ENCODE measurements at places on chromosomes 5 and 9. TPM values are rescaled to one million over a fixed set of nuclear protein-coding genes. Genes with fewer than 3 reads are reported as not detected.

DNA sequence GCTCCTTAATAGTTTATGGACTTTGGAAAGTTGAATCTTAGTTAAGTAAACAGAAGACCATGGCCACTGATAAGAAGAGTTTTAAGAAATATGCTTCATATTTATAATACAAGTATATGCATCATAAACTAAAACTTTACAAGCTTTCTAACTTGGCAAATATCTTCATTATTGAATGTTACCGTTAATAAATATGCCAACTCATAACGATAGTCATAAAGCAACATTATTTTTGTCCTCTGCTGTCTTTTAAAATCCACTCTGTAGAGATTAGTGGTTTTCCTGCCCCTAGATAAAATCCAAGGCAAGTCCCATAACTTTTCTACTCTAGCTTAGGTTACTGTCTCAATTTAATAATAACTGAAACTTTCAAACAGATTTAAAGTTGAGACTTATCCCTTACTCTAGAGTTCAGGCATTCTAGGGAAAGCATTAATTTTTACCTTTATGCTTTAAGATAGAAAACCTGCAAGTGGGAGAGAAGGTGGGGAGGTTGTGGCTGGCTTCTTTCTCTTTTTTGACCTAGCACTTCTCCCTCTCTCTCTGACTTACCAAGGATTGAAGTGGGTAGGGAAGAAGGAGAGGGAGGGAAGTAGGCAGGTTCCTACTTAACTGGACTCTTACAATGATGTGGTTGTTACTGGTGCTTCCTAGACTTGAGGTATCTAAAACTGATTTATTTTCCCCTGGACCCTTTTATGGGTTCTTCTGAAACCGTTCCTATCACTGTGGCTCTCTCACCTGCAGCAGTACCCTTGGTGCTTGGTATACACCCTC lies 29.6 kb downstream of the RNF145 start:
- no peak for DNase-seq

DNA sequence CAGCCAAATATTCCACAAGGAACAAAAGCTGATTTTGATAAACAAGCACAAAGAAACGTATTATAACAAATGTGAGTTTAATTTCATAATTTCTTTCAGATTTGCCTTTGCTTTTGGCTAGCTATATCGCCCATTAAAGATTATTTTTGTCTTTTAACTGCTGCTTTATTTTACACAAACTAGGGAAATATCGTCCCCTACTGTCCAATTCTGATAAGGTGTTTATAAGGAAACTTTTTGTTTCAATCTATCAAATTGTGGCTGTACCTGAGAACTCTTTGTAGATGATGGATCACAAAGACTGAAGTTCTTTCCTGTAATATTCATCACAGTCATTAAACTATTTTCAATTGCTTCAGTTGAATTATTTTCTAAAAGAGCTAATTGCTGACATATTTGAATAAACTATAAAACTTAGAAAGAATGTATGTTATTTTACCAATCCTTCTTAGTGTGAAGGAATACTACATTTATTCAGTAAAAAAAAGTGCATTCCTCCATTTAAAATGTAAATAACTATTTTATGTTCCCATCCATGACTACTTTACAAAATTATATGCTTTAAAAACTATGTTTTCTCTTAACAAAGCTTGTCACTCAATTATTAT lies 431.3 kb upstream of the ITGA1 start:
- no peak for DNase-seq

The MYOZ3 gene
- 4.0 TPM for total RNA-seq

DNA sequence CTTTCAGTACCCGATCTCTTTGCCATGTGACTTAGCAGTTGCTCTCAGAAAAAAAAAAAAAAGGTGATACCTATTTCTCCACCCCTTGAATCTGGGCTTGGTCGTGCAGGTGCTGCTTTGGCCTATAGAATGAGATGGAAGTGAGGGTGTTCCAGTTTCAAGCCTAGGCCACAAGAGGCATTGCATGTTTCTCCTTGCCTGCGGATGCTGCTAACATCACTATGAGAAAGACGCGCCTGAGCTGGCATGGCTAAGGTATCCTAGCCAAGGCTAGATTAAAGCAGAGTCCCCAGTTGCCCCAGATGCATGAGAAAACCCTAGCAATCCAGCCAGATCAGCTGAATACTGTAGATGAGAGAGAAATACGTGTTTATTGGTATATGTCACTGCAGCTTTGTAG lies 14.7 kb upstream of the CSF1R start:
- no peak for DNase-seq

DNA sequence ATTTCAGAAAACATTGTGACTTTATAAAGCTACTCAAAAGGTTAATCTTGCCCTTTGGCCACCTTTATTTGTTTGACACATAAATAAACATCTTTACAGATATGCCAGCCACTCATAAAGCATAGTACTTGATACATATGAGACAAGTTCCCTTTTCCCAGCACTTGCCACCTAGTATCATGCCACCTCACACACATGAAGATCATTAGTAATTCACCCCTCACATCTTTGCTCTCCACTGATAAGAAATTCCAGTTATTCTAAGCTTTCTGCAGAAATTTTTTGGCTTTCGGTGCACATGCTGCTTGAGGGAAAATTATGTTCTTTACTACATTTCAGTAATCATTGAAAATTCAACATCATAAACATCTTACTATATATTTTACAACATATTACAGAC lies 59.1 kb downstream of the DEPDC1B start:
- no peak for DNase-seq

- DNase-seq: no peak
Observed at GRCh38 chr5:139131062-139131461, 67.1 kb downstream of the SIL1 start.

- no peak for DNase-seq
Observed at GRCh38 chr5:167593329-167594060, 698.0 kb upstream of the WWC1 start.

GRCh38 chr5:157197086-157197485 lies 16.4 kb downstream of the ITK start:
- DNase-seq: no peak

DNA sequence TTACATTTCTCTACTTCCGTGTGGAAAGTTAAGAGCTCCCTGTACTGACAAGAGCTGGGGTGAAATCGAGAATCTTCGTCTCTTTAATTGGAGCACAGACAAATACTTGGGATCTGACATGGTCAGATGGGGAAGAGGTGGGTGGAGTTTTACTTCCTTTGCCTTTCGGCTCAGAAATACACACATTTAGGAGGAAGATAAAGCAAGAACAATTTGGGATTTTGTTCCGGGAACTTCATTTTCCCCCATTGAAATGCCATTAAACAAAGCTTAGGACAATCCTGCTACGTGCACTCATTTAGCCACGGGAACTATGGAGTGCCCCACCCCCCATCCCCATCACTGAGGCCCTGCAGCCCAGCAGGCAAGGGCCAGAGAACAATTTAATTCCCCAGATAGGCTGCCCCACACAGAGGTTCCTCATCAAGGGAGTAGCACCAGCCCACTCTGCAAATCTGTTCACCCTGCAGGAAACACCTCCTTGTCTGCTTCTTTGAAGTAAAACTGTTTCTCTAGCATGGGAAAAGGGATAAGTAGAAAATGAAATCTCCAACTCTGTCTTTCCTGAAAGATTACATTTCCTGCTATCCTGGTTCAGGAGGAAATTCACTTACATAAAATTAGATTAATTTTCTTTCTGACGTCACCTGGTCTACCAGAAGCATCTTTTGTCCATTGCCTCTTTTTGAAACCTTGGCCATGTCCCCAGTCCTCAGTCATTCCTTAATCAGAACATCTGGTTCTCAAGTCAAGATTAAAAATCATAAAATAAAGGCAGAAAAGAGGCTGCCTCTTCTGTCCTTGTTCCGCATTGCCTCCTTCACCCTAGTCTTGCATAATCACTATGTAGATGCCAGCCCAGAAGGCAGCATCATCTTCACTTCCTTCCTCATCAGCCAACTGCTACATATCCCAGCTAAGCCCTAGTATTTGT lies 206.4 kb downstream of the ENC1 start:
- DNase-seq: no peak

GRCh38 chr5:7192016-7192415 lies 203.9 kb upstream of the ADCY2 start:
- DNase-seq: no peak

- no peak for DNase-seq
Observed at GRCh38 chr9:91060520-91061343, 259.1 kb downstream of the SYK start.

- no peak for DNase-seq
Observed at GRCh38 chr5:139275956-139276355, 17.6 kb upstream of the MATR3 start.

DNA sequence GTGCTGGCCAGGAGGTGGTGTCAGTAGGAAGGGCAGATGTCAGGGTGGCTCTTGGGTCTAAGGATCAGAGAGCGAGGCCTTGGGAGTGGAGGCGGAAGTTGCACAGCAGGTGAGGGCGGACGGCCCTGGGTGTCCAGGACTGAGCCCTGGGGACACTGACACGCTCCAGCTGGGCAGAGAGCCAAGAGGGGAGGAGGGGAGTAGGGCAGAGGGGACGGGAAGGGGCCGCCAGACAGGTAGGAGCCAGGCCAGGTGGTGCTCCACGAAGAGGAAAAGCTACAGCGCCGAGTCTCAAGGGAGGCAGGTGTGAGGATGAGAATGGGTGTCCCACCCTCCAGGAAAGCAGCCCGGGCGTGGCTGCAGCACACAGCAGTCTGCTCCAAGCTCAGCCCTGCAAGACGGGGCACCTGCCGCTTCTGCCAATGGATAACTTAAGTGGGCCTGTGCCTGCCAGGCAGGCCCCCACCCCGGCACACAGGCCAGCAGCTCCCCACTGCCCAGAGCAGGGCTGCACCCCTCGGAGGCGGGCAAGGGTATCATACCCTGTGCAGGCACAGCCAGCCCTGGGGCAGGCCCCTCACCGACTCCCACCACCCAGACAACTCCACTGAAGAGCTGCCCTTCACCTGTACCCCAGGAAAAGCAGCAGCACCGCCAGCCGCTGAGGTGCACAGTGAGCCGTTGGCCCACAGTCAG lies 4.9 kb downstream of the TPRN start:
- no peak for DNase-seq

The OTP gene
- not detected for total RNA-seq

- no peak for DNase-seq
Observed at GRCh38 chr9:20872340-20872977, 159.0 kb downstream of the HACD4 start.

DNA sequence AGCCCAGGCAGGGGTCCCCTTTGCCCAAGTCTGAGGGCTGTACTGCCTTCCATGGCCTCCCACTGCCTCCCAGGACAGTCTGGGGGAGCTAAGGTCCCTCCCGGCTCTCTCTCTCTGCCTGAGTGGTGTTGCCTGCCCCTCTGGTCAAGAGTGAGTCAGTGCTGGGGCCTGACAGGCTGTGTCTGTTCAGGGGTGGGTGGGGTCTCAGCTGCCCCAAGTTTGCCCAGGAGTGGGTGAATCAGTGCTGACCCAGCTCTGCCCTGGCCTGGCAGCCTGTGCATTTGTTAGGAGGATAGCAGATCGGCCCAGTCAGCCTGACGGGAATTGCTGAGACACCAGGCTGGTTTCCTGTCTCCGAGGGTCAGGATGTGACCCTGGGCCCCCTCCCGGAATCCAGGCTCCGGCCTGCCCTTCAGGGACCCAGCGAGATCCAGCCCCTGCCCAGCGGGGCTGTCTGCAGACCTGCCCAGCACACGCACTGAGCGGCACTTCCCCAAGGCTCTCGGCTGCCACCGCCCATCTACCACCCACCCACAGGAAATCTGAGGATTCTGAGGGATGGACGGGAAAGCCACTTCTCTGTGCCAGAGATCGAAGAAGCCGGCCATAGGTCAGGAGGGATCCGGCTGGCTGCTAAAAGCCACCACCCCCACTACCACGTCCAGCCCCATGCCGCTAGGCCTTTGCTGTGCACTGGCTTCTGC lies 15.9 kb downstream of the ENG start:
- peak; percentile 86 for DNase-seq

- no peak for DNase-seq
Observed at GRCh38 chr5:15691521-15691920, 191.5 kb downstream of the FBXL7 start.

DNA sequence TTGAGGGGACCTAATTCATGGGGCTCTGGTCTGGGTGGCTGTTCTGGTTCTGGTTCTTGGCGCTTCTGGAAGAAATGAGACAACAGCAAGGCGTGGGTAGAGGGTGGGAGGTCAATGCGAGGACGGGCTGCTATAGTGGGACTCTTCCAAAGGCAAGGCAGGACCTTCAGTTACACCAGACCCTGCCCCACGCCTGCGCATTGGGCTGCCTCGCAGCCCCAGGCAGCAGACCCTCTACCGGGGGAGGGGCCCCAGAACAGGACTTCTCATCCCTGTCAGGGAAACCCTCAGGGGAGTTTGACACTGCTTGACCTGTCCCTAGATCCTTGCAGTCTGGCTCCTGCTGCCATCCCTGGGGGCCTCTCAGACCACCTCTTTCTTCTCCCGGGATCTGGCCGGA lies 18.5 kb downstream of the CCDC69 start:
- no peak for DNase-seq

DNA sequence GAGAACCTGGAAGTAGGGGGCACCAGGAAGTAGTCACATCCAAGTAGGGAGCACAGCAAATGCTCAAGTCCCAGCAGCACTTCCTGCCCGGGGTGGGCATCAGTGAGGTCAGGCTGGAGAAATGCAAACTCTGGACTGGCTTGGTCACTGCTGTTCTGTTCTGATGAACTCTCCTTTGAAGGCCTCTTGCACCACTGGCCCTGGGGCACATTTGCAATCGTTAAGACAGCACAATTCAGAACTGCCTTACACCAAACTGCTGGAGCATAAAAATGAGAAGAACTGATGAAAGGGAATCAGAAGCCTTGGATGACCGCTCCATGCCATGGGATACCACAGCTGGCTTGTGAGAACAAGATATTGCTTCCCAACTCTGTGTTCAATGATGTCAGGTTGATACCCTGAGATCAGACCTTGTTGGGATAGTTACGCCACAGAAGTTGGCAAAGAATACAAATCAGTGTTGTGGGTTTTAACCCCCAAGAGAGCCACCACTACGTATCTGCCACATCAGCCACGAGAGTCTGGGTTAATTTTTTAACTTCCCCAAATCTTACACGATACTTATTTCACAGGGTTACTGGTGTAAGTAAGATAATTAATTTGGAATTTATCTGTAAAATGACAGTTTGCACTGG lies 42.3 kb upstream of the ZSWIM6 start:
- no peak for DNase-seq

DNA sequence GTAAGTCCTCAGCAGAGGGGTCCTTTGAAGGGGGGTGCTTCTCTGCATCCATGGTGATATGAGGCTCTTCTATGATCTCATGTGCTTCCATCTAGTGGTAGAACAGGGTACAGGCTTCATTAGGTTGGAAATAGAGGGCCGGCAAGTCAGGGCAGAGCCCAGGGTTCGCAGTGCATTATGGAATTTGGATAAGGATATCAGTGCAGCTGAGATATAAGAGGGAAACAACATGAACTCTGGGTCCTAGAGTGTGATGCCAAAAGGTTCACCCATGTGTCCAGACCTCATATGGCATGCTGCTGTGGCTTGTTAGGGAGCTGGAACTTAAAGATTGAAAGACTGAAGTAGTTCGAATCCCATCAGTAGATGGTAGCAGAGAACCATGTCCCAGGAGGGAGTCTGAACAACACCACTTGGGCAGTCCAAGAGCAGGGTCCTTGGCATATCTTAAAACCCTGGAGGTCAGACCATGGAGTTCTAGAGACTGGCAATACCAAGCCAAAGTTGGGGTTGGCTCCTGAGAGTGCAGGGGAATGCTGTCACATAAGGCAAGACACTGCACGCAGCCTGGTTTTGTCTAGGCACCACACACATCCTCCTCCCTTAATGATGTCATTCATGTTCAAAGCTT lies 2.3 kb downstream of the FAM221B start:
- DNase-seq: no peak

The PDZD2 gene
- 81.5 TPM for total RNA-seq

- no peak for DNase-seq
Observed at GRCh38 chr9:103574056-103574455, 520.1 kb upstream of the SMC2 start.

The PCDHA1 gene
- not detected for total RNA-seq

All from Right ventricle myocardium superior (tissue), 1 donor.